ENCODE measurements at places on chromosomes 11 and 22.

DNA sequence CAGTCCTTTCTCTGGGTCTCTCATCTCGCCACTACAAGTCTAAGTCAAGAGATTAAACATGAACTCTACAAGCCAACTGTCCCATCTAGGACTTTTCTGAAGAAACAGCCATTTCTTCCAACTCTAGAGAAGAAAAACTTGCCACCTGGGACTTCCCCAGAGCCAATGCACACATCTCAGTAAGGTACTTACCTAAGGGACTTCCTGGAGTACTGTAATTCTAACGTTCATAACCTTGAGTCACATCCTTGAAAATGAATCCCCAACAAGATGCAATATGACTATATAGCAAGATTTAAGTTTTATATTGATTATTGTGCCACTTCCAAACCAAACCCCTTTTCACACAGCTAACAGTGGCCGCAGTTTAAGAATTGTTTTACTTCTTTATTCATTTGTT, 11.9 kb upstream of the ISX start:
- DNase-seq = no peak

GRCh38 chr11:45904309-45904915, 2.7 kb downstream of the FREY1 start:
- DNase-seq = no peak

- DNase-seq = no peak
Measured at GRCh38 chr11:96194581-96195374, 148.2 kb downstream of the MAML2 start.

- no peak for DNase-seq
Measured at GRCh38 chr11:78020246-78020645, 2.8 kb downstream of the KCTD14 start.

DNA sequence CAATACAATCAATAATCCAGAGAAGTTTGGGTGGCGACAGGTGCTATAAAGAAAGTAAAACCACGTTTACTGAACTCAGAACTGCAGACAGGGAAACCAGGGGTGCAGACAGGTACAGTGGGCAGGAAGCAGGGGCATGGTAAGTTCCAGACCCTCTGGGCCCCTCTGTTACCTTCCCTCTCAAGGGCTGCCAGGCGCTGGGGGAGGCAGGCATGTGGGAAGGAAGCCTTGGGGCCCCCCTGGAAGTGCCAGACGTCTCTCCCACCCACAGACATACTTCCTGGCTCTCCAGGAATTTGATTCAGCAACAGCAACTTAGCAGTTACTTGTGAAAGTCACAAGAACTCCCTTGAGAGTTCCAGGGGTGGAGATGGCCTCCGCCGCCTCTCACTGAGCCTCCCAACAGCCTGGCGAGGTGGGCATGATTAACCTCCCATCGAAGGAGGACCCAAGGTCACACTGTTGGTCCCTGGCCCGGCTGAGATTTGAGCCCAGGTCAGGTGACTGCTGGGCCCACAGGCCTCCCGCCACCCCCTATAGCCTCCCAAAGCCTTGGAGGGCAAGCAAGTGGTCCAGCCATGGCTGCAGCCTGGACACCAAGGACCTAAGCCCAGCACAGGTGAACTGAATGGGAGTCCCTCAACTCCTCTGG, 14.1 kb upstream of the TSKU start:
- DNase-seq = peak; percentile 80

GRCh38 chr11:16784097-16784496, 45.6 kb downstream of the C11orf58 start:
- no peak for DNase-seq

- peak; percentile 6 for DNase-seq
Measured at GRCh38 chr11:14872032-14872431, 20.0 kb downstream of the CYP2R1 start.

- peak; percentile 80 for DNase-seq
Measured at GRCh38 chr22:38843201-38843656, 599 bp downstream of the NPTXR start.

GRCh38 chr11:7034019-7034418, 13.7 kb downstream of the NLRP14 start:
- DNase-seq = no peak

GRCh38 chr11:105152560-105152959, 13.0 kb upstream of the CARD18 start:
- no peak for DNase-seq

DNA sequence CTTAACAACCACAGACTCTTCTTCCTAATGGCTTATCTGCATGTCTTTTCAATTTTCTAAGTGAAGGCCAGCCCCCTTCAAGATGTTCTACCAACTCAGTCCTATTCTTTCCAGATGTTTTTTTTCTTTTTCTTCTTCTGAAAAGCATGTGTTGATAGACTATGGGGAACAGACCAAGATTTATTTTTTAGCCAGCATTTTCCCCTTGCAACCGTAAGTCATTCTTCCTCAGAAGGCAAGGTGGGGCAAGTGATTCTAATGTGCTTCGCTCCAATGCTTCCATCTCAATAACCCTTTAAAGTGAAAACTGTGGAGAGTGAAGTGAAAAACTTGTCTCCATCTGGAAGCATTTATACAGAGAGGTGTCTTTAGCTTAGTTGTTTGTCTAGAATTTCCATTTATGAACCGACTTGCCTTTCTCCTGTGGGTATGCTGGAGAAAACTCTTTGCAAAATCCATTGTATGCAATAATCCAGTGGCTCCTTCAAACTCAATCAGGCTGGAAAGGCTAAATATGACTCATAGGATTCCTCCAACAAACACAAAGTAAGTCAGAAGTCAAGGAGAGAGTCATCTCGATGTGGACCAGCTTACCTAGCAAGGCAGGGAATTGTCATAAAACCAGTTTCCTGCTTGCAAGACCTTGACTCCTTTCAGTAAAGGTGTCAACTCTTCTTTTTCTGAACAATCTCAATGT, 83.7 kb downstream of the MAML2 start:
- DNase-seq = peak; percentile 84

GRCh38 chr22:19473578-19473977, 5.4 kb downstream of the UFD1 start:
- DNase-seq = no peak

DNA sequence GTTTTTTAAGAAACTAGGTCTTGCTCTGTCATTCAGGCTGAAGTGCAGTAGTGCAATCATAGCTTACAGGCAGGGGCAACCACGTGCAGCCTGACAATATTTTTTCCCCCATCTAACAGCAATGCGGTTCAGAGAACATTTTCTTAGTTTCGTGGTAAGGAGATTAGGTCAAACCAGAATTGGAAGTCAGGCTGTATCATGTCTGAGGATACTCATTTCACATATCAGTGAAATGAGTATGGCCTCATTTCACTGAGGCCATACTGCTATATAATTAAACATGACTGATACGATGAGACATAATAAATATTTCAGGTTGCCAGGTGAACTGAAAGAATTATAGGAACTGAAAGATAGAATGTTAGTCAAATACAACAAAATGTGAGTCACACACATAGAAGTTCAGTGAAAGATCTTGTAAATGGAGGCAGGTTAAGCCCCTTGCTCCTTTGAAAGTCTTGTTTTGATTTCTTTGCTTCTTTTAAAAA, 32.5 kb upstream of the IZUMO1R start:
- no peak for DNase-seq

DNA sequence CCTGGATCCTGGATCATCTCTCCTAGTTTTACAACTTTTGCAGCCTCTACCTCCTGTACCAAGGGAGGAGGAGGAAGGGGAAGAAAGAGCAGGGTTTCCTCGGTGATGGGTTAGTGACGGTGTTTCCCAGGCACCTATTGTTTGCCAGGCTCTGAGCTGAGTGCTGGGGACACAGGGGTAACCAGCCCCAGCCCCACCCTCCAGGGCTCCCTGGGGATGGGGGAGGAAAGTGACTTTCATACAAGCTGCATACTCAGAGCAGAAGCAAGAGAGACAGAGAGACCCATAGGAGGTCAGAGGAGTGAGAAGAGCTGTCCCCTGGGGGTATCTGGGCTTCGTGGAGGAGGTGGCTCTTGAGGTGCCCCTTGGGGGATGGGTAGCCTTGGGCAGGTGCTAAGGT, 89.4 kb upstream of the THY1 start:
- no peak for DNase-seq

- DNase-seq = no peak
Measured at GRCh38 chr11:21038801-21039200, 369.4 kb downstream of the NELL1 start.

DNA sequence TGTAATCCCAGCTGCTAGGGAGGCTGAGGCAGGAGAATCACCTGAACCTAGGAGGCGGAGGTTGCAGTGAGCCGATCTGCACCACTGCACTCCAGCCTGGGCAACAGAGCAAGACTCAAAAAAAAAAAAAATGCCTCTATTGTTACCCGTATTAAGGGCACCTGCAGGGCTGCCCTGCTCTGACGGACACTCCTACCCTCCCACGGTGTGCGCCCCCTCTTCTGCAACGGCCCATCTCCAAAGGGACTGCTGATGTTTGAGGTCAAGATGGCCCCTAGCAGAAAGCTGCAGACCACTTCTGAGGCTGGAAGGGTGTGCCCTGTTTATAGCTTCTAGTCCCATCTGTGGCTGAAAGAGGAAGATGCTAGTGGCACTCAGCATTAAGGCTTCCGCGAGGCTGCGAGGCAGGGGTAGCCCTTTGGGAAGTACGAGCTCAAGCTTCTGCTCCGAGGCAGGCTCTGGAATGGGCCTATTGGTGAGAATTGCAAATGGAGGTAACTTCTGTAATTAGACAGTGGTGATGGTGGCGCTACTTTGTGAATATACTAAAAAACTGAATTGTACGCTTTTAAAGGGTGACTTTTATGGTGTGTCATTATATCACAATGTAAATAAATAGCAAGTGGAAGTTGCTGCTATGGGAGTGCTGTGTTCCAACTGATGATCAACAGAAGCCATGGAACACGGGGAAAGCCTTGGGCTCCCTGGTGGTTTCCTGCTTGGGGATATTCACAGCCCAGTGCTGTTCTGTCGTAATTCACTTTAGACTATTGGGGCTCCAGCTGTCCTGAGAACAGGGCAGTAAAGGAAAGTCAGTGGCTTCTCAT, 24.3 kb downstream of the ARFGAP2 start:
- no peak for DNase-seq

GRCh38 chr11:57426929-57427726, at the start of gene SLC43A3:
SLC43A3 (minus strand) TSS chr11:57427121; CDS start chr11:57426172, 949 bp downstream.
- DNase-seq = peak; percentile 95

DNA sequence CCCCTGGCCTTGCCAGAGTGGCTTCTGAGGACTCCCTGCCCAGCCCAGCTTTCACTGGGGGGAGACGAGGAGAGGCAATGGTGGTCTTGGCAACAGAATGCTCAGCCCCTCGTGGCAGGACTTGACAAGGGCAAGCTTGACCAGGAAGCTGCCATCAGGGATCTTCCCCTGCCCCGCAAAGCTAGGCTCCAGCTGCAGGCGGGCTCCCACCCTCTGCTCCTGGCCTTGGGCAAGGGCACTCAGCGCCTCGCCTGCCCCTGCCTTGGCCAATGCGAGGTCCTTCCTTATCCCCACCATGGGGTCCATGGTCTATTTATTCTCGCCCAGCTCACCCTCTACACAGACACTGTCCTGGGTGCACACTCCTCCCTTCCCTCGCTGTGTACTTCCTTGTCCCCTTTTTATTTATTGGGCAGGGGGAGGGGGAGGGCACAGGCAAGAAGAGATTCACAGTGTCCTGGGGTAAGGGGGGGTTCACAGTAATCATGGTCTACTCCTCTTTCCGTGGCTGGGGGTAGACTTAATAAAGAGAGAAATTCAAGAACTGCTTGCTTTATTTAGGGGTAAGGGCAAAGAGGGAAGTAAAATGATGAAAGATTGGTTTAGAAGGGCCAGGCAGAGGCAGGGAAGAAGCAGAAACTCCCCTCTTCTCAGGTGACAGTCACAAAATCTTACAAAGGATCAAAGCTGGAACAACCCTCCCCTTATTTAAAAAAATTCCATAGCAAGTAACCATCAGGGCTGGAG, 1.6 kb downstream of the GPHA2 start:
- DNase-seq = no peak

DNA sequence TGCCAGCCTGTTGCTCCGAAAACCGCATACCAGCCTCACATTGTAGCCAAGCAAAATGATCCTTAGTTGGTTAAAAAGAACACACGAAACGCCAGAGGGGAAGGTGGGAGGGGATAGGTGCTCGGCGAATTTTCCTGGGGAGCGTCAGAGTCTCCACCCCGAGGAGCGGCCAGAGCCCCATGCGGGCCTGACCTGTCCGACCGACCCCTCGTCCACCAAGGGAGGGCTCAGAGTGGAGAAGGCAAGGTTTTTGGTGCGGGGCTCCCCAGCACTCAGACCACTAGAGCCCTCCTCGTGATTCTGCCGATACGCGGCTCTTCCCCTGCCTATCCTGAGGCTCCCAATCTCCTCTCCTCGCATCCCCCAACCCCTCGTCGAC, 39.6 kb downstream of the DIXDC1 start:
- DNase-seq = no peak

DNA sequence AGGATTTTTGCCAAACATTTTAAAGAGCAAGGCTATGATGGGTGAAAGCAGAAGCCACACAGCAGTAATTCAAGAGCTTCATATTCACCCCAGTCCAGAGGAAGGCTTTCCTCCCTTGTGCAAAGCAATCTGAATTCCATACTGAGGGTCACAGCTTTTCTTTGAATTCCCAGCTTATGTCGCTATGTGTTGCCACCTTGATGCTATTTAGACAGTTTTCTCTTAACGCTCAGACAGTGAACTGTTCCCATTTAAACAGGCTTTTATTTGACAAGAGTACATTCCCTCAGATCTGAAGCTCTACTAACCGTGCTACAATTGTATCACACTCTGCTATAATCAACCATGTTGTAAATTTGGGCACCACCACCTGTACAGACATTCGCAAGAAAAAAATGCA, 279.7 kb downstream of the CADM1 start:
- no peak for DNase-seq

DNA sequence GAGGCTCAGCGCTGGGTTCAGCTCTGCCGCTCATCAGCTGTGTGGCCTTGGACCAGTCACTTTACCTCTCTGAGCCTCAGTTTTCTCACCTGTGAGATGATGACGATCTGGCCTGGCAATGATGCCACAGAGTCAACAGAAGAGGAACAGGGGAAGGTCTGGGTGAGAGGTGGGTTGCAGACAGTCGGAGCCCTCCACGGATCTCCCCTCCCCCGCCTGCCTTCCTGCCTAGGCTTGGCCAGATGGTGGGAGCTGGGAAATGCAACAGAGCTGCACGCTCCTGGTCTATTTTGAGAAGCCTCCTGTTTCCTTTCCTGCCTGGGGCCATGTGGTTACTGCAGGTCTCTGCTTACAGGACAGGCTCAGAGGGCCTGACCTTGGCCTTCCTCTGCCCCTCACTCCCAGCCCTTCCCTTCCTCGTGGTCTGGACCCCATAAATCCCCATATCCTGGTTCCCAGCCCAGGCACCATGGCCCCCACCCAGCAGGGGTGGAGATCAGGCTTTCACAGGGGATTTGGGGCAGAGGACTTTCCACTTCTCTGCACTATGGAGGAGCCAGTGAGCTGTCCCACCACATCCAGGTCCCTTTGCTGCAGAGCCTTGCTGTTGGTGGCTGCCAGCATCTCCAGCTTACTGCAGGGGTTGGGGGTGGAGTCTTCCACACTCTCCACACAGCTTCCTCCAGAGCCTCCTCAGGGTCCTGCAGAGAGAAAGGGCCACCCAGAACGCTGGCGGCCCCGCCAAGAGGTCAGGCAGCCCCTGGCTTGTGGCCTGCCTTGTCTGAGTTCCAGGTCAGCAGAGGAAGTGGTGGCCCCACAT, 46.9 kb downstream of the C11orf96 start:
- DNase-seq = peak; percentile 59

GRCh38 chr11:107859459-107860239, 1.1 kb upstream of the SLC35F2 start:
- DNase-seq = peak; percentile 14

All from fibroblast of skin of right biceps (primary cell).